ENCODE measurements at places on chromosomes 1 and 21.

- DNase-seq, result no peak
Observed at GRCh38 chr1:26028490-26028980, 7.0 kb downstream of the EXTL1 start.

- no peak for DNase-seq
Observed at GRCh38 chr1:10059342-10059718, 26.6 kb downstream of the UBE4B start.

GRCh38 chr1:245750261-245750660 is 595.5 kb downstream of the KIF26B start:
- DNase-seq, result no peak

DNA sequence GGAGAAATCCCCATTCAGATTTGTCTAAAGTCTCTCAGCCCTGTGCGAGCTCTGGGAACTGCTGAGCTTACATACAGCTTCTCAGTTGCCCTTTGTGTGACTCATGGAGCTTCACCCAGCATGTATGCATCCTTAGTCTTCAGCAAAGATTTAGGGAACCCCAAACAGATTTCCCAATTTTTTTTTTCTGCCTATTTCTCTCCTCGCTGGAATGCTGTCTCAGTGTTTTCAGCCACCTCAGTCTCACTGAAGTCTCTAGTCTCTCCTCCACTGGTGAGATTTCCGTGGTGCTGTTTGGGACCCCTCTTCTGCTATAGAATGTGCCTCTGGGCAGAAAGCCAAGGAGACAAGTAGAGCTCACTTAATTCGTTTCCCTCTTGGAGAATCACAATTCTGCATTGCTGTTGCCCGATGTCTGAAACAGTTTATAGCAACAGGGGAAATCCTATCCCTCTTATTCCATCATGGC is 28.1 kb upstream of the TXLNA start:
- no peak for DNase-seq

DNA sequence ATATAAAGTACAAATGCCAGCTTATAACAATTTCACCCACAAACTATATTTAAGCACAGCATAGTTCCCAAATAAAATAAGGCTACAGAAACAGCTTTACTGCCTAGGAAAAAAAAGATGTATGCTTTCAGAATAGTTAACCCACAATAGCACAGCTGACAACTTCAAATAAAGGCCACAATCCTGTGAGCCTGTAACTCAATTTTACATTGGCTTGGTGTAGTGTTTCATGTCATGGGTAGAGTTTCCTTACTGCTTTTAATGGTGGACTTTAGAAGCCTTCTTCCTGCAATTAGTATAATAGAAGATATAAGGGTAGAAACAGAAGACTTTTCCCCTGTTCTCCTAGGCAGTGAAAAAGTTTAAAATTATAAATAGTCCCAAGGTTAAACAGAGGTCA is 44.3 kb upstream of the ZC3H11B start:
- DNase-seq, result no peak

GRCh38 chr1:27676410-27676809 is 4.4 kb upstream of the IFI6 start:
- no peak for DNase-seq

DNA sequence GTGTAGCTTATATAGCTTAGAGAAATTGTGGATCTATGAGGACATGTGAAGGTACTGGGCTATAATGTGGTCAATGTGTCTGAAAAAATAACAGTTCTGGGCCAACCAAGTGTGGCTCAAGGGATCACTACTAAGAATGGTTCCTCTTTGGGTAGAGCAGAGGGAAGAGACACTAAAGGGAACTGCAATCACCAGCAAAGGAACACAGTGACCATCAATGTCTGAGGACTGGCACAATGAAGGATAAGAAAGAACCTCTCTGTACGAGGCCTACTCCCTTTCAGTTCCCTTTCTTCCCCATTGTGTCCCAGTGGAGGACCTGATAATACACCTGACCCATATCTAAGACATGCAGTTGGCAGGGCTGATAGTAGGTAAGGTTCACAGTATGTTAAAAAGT is 89.9 kb upstream of the JAK1 start:
- no peak for DNase-seq

- no peak for DNase-seq
Observed at GRCh38 chr21:27423038-27423437, 456.1 kb upstream of the ADAMTS5 start.

- no peak for DNase-seq
Observed at GRCh38 chr1:214570442-214570841, 19.0 kb upstream of the PTPN14 start.

- no peak for DNase-seq
Observed at GRCh38 chr1:54774820-54775498, 10.6 kb upstream of the PARS2 start.

GRCh38 chr1:115732316-115732715 is 36.2 kb downstream of the CASQ2 start:
- no peak for DNase-seq

DNA sequence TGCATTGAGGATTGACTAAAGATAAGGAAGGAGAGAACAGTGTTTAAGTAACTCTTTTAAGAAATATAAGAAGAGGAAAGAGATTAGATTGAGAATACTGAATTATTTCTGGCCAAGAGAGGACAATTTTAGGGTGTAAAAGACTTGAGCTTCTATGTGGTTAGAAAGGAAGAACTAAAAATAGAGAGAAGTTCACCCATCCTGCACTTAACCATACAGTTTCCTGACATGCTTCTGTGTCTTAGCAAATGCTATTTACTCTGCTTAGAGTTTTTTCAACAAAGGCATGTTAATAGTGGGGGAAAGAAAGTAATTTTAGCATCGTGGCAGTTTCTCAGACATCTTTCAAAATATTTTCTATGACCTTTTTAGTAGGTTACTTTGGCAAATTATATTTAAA is 122.8 kb upstream of the GPR52 start:
- DNase-seq, result no peak

- no peak for DNase-seq
Observed at GRCh38 chr1:48582408-48582807, 110.4 kb upstream of the SPATA6 start.

- no peak for DNase-seq
Observed at GRCh38 chr21:44399955-44400790, 46.8 kb downstream of the TRPM2 start.

- no peak for DNase-seq
Observed at GRCh38 chr1:110035236-110035752, 870 bp downstream of the STRIP1 start.

GRCh38 chr1:191350938-191351337 is 807.3 kb upstream of the RGS18 start:
- no peak for DNase-seq

DNA sequence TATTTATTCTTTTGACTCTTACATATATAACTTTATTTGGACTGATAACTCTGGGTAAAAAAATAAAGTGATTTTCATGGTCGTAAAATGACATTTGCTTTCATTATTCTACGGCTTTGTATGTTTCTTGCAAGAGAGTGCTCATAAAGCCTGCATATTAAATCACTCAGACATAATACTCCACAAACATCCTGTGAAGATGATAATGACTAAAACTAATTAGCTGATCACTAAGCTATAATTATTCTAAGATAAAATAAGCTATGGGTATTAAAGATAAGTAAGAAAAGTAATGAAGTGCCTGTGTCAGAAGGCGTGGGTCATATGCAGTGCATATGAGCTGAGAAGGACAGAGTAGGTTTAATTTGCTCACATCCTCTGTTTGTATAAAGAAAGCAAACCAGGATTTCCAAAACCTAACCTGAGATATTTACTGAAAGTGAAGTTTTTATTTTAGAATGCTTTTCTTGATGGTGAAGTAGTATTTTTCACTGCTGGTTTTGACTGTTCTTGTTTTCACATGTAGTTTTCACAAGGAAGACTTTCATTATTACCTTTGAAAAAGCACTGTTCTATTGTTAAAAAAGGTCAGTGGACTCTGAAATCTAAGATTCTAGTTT is 278.8 kb downstream of the AMY1C start:
- DNase-seq, result no peak

GRCh38 chr1:193365966-193366365 is 179.6 kb upstream of the B3GALT2 start:
- DNase-seq, result no peak

DNA sequence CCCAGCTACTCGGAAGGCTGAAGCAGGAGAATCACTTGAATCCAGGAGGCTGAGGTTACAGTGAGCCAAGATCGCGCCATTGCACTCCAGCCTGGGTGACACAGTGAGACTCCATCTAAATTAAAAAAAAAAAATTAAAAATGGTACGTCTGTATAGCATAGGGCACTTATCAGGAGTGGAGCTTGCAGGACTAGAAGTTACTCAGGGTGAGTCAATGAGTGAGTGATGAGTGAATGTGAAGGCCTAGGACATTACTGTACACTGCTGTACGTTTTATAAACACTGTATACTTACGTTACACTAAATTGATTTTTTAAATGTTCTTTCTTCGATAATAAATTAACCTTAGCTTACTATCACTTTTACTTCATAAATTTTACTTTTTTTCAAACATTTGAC is 183.6 kb downstream of the NR5A2 start:
- DNase-seq, result no peak

- DNase-seq, result no peak
Observed at GRCh38 chr1:18783705-18784481, 75.6 kb downstream of the TAS1R2 start.

- no peak for DNase-seq
Observed at GRCh38 chr1:209490013-209490412, 93.5 kb upstream of the CAMK1G start.

GRCh38 chr21:17585875-17586450 is 26.7 kb downstream of the BTG3 start:
- DNase-seq, result no peak

DNA sequence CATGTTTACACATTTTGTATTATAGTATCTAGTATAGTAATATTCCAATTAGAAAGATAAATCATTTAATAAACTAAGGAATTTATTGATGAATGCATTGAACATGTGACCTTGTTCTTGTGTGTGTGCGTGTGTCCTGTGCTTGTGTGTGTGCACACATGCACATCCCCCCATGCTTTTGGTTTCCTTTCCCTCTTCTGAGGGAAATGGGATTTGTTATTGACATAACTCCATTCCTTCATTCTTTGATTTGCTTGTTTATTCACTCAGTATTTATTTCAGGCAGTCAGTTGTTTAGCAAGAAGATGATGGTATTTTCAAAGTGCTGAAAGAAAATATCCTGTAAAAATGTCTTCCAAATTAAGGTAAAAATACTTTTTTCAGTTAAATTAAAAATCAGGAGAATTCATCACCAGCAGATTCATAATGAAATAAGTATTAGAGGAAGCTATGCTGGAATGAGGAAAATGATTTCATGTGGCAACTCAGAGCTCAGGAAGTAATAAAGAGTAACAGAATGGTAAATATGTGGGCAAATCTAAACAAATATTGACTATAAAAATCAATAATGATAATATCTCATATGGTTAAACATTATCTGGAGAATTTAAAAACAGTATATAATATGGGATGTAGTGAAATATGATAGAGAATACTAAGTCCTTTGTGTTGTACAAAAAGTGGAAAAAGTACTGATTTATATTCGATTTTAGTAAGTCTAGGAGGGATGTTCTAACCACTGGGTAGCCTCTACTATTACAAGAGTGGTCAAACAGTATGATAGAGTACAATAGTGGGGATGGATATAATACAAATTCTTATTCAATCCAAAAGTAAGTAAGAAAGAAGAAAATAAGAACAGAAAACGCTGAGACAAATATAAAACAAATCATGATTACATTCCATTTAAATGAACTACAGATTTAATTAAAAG is 35.2 kb upstream of the SIPA1L2 start:
- no peak for DNase-seq

- DNase-seq, result no peak
Observed at GRCh38 chr1:225937048-225937968, 3.7 kb downstream of the LEFTY2 start.

GRCh38 chr1:87642581-87643221 is 314.0 kb downstream of the LMO4 start:
- no peak for DNase-seq

- no peak for DNase-seq
Observed at GRCh38 chr1:1014799-1015681, 1.7 kb downstream of the ISG15 start.

- DNase-seq, result no peak
Observed at GRCh38 chr1:48878191-48878940, 101.7 kb upstream of the BEND5 start.

GRCh38 chr1:97565886-97566285 is 354.9 kb downstream of the DPYD start:
- no peak for DNase-seq

DNA sequence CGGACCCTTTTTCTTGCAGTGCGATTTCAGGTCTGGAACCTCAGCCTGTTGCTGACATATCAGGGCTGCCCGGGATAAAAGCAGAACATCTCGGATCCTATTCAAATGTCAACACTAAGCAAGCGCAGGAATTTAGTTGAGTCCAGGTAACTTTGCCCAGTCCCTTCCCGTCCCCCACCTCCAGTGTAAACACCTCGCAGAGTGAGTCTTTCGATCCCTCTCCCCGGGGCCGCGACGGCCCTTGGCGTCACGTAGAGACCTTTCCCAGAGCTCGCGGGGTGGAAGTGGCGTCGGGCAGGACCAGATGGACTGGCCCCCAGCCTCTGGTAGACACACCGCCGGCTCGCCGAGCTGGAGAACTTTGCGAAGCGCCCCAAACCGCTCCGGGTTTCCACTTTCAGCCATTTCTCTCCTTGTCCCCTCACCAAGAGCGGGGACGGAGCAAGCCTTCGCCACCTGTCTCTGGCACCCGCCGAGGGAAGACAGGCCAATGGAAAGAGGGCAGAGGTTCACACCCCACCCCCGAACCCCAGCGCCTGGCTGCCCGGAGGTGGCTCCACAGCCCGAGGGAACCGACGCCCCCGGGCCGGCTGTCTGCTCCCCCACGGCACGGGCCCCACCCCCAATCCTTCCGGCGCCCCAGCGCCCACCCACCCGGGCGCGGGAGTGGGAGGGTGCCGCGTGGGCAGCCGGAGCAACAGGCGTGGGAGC is 570 bp downstream of the KCND3 start:
- DNase-seq, result no peak

DNA sequence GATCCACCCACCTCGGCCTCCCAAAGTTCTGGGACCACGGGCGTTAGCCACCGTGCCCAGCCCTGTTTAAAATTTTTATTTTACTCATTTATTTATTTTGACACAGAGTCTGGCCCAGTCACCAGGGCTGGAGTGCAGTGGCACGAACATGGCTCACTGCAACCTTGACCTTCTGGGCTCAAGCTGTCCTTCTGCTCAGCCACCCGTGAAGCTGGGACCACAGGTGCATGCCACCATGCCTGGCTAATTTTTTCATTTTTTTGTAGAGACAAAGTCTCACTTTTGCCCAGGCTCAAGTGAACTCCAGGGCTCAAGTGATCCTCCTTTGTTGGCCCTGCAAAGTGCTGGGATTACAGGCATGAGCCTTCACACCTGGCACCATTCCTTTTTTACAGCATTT is 27.5 kb upstream of the DNAJC6 start:
- DNase-seq, result no peak

DNA sequence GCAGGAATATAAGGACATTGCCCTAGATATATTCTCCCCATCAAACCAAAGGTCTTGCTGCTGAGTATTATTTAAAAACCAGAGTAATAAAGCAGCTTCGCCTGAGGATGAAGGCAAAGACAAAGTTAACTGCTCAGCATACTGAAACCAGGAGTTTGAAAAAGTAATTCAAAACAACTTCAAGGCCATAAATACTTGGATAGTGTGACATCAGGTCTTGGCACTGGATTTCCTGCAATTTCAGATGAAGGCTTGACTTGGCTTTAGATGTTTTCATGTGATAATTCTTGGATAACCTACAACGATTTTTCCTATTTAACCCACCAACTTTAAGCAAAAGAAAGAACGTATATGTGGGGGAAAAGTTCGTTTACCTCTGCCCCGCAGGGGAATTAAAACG is 10.6 kb downstream of the SOD1 start:
- DNase-seq, result no peak

- DNase-seq, result no peak
Observed at GRCh38 chr1:209485167-209485566, 98.3 kb upstream of the CAMK1G start.

GRCh38 chr1:6694121-6694713 is 7.4 kb downstream of the DNAJC11 start:
- DNase-seq, result no peak

Measured in activated CD8-positive, alpha-beta memory T cell treated with anti-CD3 and anti-CD28 coated beads for 1 hour (primary cell).